ENCODE measurements at places on chromosomes 6 and 20.

DNA sequence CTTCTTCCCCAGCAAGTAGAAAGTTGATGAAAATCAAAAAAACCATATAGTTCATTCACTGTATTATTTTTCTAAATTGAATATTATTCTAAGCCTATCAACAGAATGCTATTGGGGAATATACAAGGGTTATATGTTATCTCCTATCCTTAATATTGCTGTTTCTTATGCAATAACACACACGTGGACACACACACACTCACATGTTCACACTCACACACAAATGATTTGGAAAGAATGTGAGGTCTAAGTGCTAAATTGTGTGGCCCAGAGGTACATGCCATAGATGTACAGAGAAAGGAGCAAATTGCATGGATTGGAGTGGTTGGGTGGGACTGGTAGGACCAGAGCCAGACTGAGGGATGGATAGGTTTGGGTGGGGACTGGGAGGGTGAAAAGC lies 45.1 kb downstream of the RIOK1 start:
- no peak for DNase-seq

GRCh38 chr20:33602826-33603590 lies 59.1 kb upstream of the C20orf144 start:
- DNase-seq: no peak

GRCh38 chr20:53260591-53260990 lies 288.4 kb downstream of the TSHZ2 start:
- no peak for DNase-seq

DNA sequence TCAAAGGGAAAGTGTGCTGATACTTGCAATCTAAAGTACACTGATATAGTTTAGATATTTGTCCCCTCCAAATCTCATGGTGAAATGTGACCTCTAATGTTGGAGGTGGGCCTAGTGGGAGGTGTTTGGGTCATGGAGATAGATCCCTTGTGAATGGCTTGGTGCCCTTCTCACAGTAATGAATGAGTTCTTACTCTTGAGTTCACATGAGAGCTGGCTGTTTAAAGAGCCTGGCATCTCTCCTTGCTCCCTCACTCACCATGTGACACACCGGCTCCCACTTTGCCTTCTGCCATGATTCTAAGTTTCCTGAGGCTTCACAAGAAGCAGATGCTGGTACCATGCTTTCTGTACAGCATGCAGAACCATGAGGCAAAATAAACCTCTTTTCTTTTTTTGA lies 78.1 kb downstream of the REPS1 start:
- DNase-seq: no peak

GRCh38 chr20:48194583-48194982 lies 409.3 kb upstream of the SULF2 start:
- no peak for DNase-seq

- DNase-seq: no peak
Observed at GRCh38 chr6:90202156-90202555, 94.5 kb downstream of the BACH2 start.

DNA sequence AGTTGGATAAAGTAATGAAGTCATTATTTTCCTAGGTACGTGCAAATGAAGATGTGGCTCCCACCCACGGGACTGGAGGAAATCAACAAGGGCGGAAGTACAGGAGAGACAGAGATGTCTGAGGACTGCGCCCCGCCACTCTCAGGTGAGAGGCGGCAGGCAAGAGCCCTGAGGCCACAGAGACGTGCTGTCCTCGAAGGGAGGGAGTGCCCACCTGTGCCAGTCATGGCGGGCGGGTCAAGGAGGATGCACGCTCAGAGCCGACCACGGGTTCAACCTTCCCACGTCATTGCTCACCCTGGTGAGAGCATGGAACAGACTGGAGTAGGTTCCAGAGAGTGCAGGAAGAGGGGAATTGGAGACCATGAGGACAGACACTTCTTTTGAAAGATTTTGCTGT lies 12.7 kb downstream of the CST8 start:
- no peak for DNase-seq

DNA sequence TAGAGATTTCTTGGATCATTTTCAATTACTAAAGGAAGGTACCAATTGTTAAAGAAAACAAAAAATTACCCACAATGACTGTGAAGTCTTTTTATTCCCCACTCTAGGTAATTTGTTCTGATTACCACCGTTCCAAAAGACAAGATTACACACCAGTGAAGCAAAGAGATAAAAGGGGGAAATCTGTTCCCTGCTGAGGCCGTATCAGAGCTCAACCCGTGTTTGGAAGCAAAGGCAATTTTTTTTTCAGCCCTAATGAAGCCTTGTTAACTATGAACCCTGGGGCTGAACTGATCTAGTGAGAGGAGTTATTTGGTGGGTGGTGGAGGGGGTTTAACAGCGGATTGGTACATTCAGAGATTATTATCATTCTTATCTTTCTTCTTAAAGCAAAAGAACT lies 128.5 kb downstream of the ALDH8A1 start:
- no peak for DNase-seq

DNA sequence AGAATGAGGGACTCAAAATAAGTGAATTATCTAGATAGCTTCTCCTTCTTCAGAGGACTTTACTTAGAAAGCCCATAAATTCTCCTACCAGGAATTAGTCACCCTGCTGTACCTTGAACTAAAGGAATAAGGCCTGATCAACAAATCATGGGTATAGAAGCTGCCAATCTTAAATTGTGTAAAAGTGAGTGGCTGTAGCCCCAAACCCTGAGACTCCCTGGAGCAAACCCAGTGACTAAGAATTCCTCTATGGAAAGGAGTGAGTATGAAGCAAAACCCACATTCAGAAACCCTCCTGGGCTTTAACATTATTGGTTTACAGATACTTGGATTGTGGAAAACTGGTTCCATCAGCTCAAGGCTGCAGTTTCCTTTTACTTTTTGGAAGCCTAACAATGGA lies 285.8 kb upstream of the TBX18 start:
- no peak for DNase-seq

- no peak for DNase-seq
Observed at GRCh38 chr6:11263291-11263775, 30.9 kb upstream of the NEDD9 start.

DNA sequence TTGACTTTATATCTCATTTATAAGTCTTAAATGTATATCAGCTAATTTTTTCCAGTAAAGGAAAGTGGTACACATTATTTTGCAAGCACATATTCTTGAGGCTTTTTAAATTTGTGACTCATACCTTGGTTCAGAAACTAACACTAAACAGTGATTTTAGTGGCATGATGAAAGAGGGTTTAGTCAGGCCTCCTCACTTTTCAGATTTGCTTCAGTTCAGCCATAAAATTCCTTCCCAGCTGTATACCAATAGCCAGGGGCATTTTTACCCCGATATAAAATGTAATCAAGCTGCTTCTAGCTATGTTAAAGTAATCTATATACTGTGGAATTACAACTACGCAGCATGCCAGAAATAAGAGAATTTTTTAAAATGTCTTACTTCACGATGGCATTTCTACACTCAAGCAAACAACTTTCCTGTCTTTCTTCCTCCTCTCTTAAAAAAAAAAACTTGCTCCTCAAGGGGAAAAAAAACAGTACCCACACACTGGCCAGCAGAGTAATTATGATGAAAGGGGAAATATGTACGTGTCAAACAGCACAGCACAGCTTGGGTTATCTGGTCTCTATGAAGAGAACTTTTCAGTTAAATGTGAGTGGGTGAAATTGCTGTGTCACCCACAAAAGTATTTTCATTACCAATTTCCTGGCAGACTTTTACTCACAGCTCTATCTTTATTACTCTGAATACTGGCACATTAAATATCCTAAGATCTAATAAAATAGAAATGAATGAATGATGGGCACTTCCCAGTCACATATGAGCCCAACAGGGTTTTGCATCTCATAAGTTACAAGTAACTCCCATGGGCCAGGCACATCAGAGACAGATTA lies 244.8 kb upstream of the TENT5A start:
- no peak for DNase-seq

GRCh38 chr6:157558487-157559200 lies 177.7 kb downstream of the ZDHHC14 start:
- no peak for DNase-seq

DNA sequence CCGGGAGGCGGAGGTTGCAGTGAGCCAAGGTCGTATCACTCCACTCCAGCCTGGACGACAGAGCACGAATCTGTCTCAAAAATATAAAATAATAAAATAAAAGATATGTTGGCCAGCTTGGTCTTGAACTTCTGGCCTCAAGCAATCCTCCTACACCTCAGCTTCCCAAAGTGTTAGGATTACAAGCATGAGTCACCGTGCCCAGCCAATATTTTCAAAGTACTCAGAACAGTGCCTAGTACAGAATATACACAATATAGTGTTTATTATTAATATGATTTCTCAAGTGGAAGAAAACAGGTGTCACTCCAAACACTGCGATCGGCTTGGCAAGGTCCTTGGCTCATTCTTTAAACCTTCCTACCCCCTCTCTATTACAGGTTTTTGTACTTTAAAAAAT lies 3.1 kb downstream of the FAM210B start:
- no peak for DNase-seq

GRCh38 chr6:22320750-22321149 lies 23.9 kb upstream of the PRL start:
- DNase-seq: no peak

All from NCI-H187 (cell line).